ENCODE measurements at places on chromosomes 3 and 15. TPM values are rescaled to one million over a fixed set of nuclear protein-coding genes. Genes with fewer than 3 reads are reported as not detected.

CILP gene
- total RNA-seq = 10.2 TPM

ADAMTS7 gene
- total RNA-seq = 5.3 TPM

PRSS50 gene
- total RNA-seq = 0.41 TPM

GOLGA8K gene
- 1.9 TPM for total RNA-seq

CYP1A2 gene
- total RNA-seq = not detected

ATP13A5 gene
- total RNA-seq = 2.0 TPM

GRCh38 chr3:88936831-88937230 lies 170.6 kb upstream of the EPHA3 start:
- H3K4me3 ChIP-seq = no peak overlapping the region
- no peaks in the 10 kb centered on the region for H3K4me1 ChIP-seq
- no peak for DNase-seq
- H3K27me3 ChIP-seq = no peaks in the 10 kb centered on the region
- no peak overlapping the region for H3K27ac ChIP-seq
- H3K36me3 ChIP-seq = no peaks in the 10 kb centered on the region

DNA sequence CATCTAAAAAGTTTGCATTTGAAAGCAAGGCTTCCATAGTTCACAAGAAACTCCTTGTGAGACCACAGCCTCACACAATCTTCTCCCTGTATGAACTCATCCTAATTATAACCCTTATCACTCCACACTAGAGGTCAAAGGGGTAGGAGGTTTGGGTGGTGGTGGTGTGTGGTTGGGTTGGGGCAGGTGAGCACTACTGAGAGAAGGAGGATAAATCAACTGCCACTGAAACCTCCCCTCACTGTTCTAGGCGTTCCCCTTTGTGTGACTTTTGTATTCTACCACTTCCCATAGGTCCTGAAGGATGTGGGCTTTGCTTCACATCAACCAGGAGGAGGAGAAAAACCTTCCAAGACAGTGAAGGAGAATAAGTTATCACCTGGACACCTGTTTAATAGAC lies 6.4 kb upstream of the AGBL1 start:
- H3K36me3 ChIP-seq = no peaks in the 10 kb centered on the region
- H3K4me3 ChIP-seq = no peak overlapping the region
- H3K27ac ChIP-seq = no peak overlapping the region

DNA sequence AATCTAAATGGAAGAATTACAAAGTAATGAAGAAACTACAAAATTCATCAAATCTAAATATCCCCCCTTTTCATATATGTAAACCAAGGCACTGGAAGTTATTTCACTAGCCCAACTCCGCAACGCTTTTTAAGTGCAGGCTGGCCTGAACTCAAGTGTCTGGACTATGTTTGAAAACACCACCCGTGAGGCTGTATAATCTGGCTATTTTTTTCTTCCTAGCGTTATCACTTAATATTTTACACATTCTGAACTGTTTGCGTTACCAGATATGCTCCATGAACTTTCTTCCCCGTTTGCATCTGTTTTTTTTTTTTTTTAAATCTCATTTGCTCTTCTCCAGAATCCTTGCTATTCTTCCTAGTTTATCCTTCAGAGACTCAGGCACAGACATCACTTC lies 619.5 kb upstream of the CBLB start:
- DNase-seq = no peak
- no peak overlapping the region for H3K4me3 ChIP-seq
- H3K36me3 ChIP-seq = no peaks in the 10 kb centered on the region
- H3K27me3 ChIP-seq = no peaks in the 10 kb centered on the region
- no peaks in the 10 kb centered on the region for H3K4me1 ChIP-seq
- H3K27ac ChIP-seq = no peak overlapping the region

GRCh38 chr3:178182337-178182779 lies 353.9 kb upstream of the KCNMB2 start:
- H3K27me3 ChIP-seq = no peaks in the 10 kb centered on the region
- no peak for DNase-seq
- H3K27ac ChIP-seq = no peak overlapping the region
- H3K36me3 ChIP-seq = no peaks in the 10 kb centered on the region

DNA sequence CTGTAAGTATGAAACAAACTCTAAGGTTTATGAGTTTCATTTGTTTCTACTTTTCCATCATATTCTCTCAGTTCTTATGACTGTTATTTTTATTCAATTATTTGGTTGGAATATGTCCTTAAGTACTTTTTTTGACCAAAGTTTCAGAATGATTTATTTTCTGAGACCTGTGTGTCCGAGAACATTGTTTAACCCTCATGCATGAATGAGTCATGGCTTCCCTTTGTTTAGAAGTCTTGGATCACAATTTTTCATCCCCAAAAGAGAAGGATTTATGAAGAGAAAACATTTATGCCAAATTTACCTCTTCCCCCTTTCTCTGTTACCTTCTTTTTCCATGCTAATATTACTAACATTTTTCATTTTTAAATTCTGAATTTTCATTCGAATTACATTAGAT lies 518.0 kb upstream of the NR2F2 start:
- H3K27me3 ChIP-seq = no peaks in the 10 kb centered on the region
- no peaks in the 10 kb centered on the region for H3K4me1 ChIP-seq
- DNase-seq = no peak
- H3K27ac ChIP-seq = no peak overlapping the region
- H3K36me3 ChIP-seq = no peaks in the 10 kb centered on the region
- no peak overlapping the region for H3K4me3 ChIP-seq
